ENCODE measurements at places on chromosomes 13 and 19.

- no peak for DNase-seq
Measured at GRCh38 chr19:58586133-58586765, 13.1 kb upstream of the MZF1 start.

GRCh38 chr13:44879452-44880058 lies 109.7 kb downstream of the NUFIP1 start:
- peak; percentile 78 for DNase-seq

DNA sequence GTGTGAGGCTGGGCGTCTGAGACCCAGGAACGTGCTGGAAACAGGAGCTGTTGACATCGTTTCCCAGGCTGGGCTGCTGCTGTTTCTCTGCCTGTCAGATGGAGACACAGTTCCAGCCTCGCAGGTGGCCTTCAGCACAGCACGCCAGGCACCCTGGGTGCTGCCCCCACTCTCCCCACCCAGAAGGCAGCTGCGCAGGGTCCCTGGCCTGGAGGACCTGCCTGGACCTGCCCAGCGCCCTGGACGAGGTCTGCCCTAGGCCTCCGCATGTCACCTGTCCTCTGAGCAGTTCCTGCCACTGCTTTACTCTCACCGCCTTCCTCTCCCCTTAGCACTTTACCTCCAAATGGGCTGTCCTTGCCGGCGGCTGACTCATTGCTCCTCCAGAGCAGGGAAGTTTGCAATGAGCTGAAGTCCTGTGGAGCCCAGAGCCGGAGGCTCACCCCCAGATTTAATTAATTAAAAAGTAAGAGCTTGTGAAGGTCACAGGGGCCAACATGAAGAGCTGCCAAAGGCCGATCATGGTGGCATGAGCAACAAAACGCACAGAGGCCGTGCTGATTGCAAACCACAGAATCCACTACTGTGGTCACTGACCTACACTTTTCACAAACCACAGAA lies 32.2 kb downstream of the C13orf46 start:
- DNase-seq = no peak

DNA sequence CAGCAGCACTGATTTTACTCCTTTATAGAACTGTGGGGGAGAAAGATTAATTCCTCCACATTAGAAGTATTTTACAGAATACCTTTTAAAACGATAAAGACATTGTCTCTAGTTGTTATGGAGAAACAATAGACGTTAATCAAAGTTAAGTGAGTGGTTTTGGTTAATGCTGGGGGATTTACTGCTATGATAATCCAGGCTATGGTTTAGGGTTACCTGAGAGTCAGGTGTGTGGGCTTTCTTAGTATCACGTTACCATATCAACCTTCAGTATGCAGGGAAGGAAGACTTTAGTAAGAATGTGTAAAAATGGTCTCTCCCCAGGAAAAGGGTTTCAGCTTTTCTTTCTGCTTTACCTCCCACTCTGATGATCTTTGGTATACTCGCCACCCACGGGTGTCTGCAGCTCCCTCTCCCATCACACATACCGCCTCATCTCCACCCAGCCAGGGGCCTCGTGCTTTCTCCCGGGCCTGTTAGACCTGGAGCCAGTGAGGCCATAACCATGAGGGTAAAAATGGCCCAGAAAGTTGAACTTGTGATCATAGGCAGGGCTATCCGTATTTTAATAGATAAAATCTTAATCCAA lies 45.6 kb upstream of the WDFY2 start:
- DNase-seq = no peak

- DNase-seq = peak; percentile 58
Measured at GRCh38 chr13:60019119-60019993, 144.4 kb downstream of the DIAPH3 start.

- DNase-seq = no peak
Measured at GRCh38 chr19:10681658-10682057, 19.6 kb upstream of the QTRT1 start.

GRCh38 chr19:3844596-3844995 lies 24.2 kb downstream of the ZFR2 start:
- no peak for DNase-seq

- DNase-seq = peak; percentile 66
Measured at GRCh38 chr13:33340631-33341030, 55.1 kb upstream of the STARD13 start.

Data from fibroblast of pulmonary artery (primary cell).